ENCODE measurements at places on chromosomes 4 and X.

DNA sequence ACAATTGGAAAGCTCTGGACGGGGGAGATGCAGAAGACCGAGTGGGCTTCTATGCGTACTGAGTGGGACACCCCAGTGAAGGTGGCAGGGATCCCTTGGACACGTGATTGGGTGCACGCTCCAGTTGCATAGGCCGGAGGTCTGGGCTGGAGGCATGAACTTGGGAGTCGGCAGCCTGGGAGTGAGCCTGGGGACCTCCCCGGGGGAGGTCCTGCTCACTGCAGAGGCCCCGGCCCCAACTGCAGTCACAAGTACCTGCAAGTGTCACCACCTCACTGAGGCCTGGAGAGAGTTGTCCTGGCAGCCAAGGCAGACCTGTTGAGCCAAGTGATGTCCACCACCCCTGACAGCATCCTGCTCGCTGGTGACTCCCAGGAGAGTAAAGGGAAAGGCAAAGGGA lies 49.3 kb upstream of the HMX1 start:
- no peak for DNase-seq

DNA sequence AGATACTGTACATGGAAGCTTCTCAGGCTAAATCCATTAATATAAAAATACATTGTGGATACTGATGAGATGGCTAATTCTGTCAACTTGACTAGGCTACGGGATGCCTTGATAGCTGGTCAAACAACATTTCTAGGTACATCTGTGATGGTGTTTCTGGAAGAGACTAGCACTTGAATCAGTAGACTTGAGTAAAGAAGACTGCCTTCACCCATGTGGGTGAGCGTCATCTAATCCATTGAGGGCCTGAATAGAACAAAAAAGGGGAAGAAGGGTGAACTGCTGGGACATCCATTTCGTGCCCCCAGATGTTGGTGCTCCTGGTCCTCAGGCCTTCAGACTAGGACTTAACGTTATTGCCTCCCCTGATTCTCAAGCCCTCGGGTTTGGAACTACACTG lies 3.7 kb upstream of the SRP72 start:
- no peak for DNase-seq

DNA sequence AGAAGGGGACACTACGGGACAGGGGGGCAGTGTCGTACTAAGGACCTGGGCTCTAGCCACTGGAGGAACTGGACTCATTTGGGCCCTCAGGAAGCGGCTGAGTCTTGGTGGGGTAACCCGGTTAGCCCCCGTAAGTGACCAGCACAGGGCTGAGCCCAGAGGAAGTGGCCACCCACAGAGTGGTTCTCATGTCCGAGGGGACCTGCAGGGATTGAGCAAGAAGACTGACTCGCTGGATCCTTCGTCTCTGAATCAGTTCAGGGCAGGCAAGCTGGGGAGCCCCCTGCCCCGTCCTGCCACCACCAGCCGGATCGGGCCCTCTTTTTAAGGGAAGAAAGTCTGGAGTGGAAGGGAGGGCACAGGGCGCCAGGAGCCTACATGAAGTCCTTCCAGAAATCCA lies 719 bp upstream of the BGN start:
- DNase-seq: no peak

- no peak for DNase-seq
These were observed 7.0 kb upstream of the NKX1-1 start for GRCh38 chr4:1413204-1413663.

- DNase-seq: peak; percentile 72
These were observed 31.1 kb downstream of the CCKAR start for GRCh38 chr4:26459054-26459755.

GRCh38 chrX:31093639-31093975 lies 21.8 kb upstream of the FTHL17 start:
- DNase-seq: no peak

- DNase-seq: no peak
These were observed 22.0 kb downstream of the C4orf54 start for GRCh38 chr4:99635601-99636000.

DNA sequence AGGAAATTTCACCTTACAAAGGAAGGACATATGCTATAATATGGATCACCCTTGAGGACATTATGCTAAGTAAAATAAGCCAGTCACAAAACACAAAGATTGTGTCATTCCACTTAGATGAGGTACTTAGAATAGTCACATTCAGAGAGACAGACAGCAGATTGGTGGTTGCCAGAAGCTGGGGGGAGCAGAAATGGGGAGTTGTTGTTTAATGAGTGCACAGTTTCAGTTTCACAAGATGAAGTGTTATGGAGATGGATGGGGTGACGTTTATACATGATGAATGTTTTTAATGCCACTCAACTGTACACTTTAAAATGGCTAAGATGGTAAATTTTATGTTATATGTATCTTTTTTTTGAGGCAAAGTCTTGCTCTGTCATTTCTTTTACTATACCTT lies 14.8 kb upstream of the SPON2 start:
- no peak for DNase-seq

DNA sequence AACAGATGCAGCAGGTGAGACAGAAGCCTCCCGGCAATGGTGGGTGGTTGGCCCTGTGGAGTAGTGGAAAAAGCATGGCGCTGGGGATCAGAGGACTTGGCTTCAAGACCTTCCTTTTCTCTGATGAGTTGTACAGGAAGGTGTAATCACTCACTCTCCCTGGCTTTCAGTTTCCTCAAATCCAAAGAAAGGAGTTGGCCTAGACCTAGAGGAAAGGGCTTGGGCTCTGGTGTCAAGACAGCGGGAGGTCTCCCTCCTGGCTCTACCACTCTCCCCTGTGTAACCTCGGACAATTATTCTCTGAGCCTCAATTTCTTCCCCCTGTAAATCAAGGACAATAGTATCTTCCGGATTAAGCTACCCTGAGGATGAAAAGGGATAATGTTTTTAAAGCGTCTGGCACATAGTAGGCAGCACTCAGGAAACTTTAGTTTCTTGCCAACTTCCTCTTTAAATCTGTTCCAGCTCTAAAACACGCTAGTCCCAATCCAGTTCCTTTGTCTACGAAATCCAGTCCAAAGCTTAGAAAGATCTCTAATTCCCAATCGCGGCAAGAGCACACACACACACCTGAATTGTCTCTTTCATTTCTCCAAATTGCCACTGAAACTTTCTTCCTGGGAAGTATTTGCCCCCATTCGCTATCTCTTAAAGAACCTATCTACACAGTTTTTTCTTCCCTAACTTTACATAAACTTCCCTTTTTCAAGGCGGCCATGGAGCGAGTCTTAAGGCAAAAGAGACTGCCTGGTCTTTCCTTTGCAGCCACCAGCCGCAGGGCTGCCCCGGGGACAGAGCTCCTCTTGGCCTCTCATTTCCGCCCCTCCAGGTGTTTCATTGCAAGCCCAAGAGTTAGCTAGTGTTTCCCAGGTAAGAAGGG lies 29.9 kb upstream of the GPC4 start:
- no peak for DNase-seq

DNA sequence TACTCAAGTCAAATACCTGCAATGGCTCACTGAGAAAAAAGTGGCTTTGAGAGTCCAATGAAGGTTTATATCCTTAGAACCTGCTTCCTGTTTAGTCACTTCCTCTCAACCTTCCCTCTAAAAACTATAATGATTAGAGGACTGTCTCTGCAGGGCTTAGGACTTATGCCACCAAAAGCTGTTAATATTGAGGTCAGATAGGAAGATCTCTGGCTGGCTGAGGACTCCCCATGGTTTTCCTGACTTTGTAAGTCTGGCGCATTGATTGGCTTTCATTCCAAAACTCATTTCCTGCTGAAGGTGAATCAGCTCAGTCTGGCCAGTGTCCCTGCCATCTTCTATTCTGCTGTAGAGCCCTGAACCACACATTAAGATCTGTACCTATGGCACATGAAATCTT lies 140.9 kb upstream of the ANK2 start:
- DNase-seq: no peak

DNA sequence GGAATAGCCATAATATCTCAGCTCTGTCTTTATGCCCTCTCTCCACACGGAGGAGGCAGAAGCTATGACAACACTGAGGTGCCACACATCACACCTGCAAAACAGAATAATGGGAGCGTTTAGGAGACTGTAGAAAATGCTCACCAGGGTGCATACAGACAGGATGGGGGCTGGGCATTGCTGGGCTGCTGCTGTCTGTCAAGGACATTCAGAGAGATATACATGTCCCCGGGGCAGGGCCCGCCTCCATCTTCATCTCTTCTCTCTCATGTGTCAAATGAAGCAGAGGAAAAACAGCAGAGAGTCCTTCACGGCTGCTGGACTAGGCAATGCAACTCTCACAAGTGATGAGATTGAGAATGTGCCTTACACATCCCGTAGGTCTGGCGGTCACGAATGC lies 65.3 kb upstream of the DHRSX start:
- no peak for DNase-seq

- DNase-seq: no peak
These were observed 224.6 kb downstream of the SOWAHB start for GRCh38 chr4:76673362-76673761.
